NCI-H1417 treated with DMSO at 0.1 percent for 48 hours (cell line): ENCODE measurements at places on chromosomes 13 and 19.
A peak's percentile ranks its signal among the peaks of the same experiment; 100 is the strongest.

DNA sequence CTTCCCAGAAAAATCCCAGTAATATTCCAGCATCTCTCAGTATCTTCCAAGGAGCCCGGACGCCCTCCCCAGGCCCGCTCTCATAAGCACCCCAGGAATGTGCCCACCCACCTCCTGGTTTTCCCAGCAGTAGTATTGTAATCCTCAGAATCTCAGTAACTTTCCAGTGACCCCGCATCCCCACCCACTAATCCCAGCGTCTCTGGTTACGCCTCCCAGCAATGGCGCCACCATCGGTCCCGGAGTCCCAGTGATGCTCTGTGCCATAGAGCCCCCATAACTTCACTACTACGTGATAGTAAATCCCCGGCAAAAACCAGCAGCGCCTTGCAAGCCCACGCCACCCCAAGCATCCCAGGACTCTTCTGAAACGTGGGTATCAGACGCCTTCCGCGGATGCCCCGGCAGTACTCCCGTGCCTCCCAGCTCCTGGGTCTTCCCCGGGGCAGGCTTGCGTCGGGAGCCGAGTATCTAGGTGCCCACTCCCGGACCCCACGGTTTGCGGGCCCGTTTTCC lies 928 bp upstream of the PNPLA6 start:
- no peak for DNase-seq

GRCh38 chr13:54913668-54914067 lies 1885.1 kb downstream of the OLFM4 start:
- no peak for DNase-seq

DNA sequence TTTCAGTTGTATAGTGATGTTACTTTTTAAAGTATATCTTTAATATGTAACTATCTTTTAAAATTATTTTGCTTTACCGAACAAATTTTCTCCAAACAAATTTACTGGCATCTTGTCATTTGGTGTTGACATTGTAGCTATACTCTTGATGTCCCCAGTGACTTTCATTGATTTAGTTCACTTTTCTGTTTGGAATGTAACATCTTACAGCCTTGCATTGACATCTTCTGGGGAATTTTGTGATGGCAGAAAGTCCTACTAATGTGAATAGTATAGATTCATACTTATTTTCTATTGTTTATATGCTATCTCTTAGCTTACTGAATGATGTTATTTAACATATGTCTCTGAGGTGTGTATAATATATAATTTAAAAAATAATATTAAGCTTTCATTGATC lies 800.9 kb upstream of the ATXN8OS start:
- DNase-seq = no peak

- no peak for DNase-seq
These were observed 6.5 kb upstream of the FKRP start for GRCh38 chr19:46739290-46739771.

- no peak for DNase-seq
These were observed 43.8 kb downstream of the SPRY2 start for GRCh38 chr13:80297094-80297493.

- no peak for DNase-seq
These were observed 9.4 kb downstream of the OCEL1 start for GRCh38 chr19:17235300-17235970.

DNA sequence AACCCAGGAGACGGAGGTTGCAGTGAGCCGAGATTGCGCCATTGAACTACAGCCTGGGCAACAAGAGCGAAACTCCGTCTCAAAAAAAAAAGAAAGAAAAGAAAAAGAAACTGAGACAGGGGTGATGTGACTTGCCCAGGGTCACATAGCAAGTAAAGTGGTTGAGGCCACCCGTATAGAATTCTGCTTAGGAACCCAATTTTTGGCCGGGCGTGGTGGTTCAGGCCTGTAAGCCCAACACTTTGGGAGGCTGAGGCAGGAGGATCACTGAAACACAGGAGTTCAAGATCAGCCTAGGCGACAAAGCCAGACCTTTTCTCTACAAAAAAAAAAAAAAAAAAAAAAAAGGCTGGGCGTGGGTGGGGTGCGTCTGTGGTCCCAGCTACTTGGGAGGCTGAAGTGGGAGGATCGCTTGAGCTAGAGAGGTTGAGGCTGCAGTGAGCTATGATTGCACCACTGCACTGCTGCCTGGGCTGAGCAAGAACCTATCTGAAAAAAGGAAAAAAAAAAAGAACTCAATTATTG lies 1.3 kb downstream of the SNRPA start:
- DNase-seq = no peak

- no peak for DNase-seq
These were observed 12.5 kb downstream of the FZR1 start for GRCh38 chr19:3518659-3519058.

DNA sequence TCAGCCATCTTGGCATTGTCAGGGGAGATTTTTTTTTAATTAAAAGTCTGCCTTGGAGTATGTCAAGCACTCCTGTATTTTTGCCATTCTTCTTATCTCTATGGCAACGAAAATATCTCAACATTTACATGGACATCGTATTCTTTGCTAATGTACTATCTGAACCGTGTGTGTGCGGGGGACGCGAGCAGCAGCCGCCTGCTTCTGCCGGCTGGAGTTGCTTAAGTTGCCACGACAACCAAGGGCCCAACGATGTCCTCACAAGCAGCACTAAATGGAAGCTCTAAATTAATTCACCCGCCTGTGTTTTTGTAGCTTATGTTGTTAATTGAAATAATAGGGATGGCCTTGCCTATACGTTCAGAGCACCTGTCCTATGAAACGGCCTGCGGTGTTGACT lies 309.5 kb downstream of the TEX29 start:
- peak; percentile 90 for DNase-seq

DNA sequence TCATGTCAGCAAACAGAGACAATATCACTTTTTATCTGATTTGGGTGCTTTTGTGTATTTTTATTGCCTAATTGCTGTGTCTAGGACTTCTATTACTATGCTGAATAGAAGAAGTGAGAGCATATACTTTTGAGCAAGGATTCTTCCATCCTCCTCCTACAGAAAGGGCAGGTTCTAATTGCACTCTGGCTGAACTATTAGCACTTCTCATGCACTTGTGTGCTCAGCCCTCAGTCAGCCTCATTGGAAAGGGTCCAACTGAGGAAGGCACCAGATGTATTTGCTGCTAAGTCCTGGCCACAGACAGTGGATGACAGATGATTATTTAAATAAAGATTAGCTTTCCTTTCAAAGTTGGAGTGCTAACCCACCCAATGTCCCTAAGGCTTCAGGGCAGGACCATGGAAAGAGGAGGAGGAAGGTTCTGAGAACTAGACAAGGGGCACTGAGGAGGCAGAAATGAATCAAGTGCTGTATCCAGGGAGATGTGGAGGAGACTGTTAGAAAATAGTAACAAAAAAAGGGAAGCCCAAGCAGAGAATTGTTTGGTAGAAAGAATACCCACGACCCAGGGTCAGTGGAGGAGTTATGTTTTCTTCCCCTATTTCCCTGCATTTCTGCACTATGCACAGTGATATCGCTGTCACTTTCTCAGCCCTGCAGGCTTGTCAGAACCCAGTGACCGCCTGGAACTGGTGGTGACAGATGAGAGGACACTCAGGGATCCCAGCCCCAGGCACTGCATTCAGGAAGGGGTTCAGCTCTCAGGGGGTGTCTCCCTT lies 8.0 kb downstream of the LILRB4 start:
- DNase-seq = no peak

GRCh38 chr19:27824108-27824507 lies 1388.8 kb downstream of the UQCRFS1 start:
- DNase-seq = no peak

DNA sequence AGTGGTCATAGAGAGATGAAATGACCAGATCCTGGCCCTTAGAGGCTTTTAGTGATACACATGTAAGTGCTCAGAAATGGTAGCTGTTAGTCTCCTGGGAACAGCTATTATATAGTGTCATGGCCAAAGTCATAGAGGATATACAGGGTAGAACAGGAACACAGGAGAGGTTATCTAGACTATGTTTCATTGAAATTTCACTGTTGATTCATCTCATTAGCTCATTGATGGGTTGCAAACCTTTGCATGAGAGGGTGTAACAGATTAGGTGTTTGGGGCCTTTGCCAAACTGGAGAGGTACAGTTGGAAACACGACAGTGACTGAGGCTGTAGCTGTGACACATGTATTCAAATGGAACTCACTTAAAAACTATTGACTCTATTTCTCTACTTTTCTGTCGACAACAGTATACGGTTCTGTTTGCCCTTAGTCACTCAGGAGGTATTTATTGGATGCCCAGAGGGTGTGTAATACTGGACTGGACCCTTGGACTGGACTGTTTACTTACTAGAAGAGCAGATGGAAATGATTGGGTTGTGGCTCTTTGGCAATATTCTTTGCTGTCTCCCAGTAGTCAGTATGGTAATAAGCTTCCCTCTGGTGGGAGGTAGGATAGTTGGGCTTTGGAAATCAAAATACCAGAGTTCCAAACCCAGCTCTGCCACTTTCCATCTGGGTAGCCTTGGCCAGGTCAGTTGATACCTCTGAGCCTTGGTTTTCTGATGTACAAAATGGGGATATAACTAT lies 29.8 kb downstream of the ARHGAP35 start:
- DNase-seq = no peak

DNA sequence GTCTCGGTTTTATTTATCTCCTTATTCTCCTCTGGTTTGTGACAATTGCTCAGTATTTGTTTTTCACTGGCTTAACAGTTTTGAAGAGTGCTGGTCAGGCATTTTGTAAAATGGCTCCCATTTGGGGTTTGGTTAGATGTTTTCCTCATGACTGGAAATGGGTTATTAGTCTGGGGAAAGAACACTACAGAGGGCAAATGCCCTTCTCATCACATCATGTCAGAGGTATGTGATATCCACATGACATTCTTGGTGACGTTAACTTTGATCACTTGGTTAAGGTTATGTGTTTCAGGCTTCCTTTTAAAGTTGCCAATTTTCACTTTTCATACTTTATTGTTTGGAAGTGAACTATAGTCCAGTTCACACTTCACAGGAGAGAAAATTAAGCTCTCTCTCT lies 74.8 kb upstream of the KLHL1 start:
- DNase-seq = no peak

DNA sequence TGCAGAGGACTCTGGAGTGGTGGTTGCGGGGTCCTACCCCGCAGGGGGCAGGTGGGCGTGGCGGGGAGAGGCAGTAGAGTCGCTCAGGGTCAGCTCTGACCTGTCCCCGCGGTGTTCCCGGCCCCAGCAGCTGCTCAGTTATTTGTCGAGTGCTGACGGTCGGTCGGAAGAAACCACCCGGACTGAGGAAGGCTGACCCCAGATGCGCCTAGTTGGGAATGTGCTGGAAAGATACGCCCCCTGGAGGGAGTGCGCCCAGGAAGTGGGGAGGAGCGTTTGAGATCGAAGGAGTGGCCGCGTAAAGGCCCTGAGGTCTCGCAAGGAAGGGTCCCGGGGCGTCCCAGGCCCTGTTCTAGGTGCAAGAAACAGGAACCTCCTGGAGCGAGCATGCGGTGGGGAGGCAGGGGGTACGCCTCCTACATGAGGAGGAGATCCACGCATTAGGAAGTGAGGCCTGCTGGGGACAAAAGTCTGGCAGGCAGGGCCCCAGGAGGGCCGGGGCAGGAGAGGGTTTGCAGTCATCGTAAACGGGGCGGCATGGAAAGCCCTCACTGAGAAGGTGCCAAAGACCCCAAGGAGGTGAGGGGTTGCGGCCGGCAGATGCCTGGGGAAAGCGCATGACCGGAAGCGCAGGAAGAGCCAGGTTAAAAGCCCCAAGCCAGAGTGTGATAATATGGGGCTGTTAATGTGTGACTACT lies 9.2 kb downstream of the CCDC8 start:
- DNase-seq = no peak

DNA sequence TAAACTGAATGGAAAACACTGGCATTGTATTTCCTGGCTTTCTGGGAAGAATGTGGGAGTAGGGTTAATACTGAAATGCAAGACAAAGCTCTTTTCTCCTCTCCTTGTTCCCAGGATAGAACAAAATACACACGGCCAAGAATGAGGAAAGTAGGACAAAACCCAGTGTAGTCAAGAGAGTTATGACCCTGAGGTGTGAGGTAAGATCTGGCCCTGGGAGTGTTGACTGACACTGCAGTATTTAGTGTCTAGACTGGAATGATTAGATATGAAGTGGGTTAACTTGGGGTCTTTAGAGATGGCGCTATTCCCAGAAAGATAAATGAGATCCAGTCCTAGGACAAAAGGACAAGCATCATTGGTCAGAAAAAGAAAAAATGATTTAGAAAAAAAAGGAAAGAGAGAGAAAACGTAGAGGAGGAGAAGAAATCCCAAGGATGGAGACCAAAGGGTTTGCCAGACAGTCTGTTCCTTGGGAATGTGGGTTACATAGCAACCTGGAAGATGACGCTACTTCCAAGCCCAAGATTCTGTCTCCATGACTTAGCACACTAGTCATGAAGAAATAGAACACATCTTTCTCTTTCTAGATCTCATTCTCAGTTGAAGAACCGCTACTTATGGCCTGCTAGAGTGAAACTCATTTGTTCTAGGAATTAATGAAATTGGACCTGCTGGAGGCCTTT lies 543.6 kb upstream of the GPC6 start:
- DNase-seq = no peak

DNA sequence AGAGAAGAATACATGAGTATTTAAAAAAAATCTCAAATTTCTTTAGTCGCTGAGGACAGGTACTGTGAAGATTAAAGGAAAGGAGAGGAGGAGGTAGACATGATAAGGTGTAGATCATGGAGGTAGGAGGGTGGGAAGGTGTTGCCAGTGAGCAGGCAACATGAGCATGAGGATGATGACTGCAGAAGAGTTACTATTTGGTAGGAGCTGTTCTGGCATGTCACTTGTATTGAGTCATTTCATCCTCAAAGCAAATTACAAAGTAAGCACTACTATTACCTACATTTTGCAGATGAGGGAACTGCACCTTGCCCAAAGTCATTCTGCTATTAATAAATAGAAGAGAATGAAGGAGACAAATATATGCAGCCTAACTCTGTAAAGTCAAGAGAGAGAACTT lies 435.8 kb upstream of the KLF12 start:
- no peak for DNase-seq

GRCh38 chr13:59710996-59711701 lies 452.6 kb downstream of the DIAPH3 start:
- no peak for DNase-seq

DNA sequence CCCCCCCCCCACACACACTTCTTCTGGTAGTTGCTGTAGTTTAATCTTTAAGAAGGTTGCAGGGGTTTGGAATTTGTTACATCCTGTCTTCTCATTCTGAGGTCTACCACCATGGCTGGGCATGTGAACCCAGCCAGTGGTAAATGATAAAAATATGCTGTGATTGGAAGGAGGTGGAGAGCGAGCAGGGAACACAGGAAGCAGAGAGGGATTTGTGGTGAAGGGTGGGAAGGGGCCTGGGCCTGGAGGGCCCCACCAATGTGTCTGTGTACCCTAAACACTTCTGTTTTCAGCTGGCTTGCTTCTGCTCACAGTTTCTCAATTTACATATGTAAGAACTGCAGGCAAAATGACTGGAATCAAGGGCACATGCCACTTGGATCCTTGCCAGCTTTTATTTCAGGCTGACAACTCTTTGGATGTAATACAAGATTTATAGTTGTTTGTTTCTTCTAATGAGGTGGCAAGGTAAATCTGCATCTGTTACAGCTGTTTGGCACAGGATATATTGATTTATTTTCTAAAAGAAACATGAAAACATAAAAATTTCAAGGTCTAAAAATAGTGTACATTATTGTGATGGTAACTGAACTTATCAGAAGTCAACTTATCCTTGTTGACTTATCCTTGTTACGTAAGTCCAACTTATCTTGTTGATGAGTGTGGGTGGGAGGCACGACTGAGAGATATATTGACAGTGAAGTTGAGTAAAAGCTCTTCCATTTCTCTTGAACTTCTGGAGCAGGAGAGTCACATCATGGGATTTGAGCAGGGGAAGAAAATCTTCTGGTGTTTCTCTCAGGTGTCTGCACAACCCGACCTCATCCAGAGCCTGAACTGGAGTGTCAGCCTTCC lies 313.2 kb downstream of the SHISA2 start:
- DNase-seq = peak; percentile 34
